A549 (cell line): ENCODE measurements at places on chromosomes 12 and 14. TPM values are rescaled to one million over a fixed set of nuclear protein-coding genes. Genes with fewer than 3 reads are reported as not detected.

Gene CD27
- not detected in 3 replicates for polyA plus RNA-seq

Gene CPSF6
- 80.8 to 89.3 TPM (median 84.3 TPM) in 3 replicates for polyA plus RNA-seq

Gene HNRNPA1
- 1,469 to 1,640 TPM (median 1,479 TPM) in 3 replicates for polyA plus RNA-seq

Gene SLC38A6
- 27.8 to 33.3 TPM (median 28.9 TPM) in 3 replicates for polyA plus RNA-seq

Gene GALNT6
- 2.9 to 4.1 TPM (median 3.6 TPM) in 3 replicates for polyA plus RNA-seq

Gene SAMD15
- polyA plus RNA-seq: 2.1 to 2.5 TPM (median 2.2 TPM) in 3 replicates

Gene A2M
- polyA plus RNA-seq: not detected in 3 replicates

Gene ADGRD1
- 0.29 to 0.91 TPM (median 0.36 TPM) in 3 replicates for polyA plus RNA-seq
